ENCODE measurements at places on chromosomes 3 and 15.
A peak's percentile ranks its signal among the peaks of the same experiment; 100 is the strongest.

DNA sequence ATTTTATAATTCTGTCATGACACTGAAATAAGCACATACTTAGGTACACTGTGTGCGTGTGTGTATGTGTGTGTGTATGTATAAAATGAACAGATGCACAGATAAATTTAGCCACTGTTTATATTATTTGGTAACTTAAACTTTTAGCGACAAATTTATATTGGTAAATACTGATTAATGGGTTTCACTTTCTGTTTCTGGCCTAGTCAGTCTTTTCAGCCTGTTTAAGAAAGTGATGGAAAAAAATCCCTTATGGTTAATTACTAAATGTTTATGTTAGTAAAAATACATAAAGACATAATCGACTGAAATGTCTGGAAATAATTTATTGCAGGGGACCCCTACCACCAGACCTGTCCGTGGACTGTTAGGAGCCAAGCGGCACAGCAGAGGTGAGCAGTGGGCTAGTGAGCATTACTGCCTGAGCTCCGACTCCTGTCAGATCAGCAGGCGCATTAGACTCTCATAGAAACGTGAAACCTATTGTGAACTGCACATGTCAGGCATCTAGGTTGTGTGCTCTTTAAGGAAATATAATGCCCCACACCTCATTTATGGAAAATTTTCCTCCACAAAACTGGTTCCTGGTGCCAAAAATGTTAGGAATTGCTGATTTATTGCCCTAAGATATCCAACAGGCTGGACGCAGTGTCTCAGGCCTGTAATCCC is 717.4 kb downstream of the SI start:
- DNase-seq = no peak

GRCh38 chr3:9241956-9242355 is 7.5 kb downstream of the SRGAP3 start:
- DNase-seq = no peak

DNA sequence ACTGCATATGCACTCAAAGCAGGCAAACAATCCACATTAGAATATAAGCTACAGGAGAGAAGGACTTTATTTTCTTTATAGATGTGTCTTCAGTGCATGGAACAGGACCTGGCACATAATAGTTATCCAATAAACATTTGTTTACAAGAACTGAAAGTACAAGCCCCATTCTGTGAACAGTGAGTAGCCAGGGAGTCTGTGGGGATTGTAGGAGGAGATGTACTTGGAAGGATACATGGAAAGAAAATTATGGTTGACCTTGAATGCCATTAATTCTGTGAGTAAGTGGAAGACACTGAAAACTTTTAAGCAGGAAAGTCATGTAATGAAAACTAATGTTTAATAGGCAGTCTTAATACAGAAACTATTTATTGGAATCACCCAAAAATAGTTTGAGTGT is 28.3 kb downstream of the MASP1 start:
- DNase-seq = peak; percentile 63

DNA sequence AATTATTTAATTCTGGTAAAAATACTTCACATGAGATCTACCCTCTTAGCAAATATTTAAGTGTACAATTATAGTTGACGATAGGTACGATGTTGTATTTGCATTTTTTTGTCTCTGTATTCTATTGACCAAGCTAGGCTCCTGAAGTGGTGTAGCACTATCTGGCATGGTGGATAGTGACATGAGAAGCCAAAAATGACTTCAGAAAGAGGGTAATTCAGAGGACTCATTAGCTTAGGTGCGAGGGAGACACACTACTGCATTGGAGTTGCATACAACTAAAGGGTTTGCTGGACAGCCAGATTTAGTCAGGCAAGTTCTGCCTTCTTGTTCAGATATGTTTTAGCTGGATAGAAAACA is 50.6 kb downstream of the KBTBD8 start:
- no peak for DNase-seq

DNA sequence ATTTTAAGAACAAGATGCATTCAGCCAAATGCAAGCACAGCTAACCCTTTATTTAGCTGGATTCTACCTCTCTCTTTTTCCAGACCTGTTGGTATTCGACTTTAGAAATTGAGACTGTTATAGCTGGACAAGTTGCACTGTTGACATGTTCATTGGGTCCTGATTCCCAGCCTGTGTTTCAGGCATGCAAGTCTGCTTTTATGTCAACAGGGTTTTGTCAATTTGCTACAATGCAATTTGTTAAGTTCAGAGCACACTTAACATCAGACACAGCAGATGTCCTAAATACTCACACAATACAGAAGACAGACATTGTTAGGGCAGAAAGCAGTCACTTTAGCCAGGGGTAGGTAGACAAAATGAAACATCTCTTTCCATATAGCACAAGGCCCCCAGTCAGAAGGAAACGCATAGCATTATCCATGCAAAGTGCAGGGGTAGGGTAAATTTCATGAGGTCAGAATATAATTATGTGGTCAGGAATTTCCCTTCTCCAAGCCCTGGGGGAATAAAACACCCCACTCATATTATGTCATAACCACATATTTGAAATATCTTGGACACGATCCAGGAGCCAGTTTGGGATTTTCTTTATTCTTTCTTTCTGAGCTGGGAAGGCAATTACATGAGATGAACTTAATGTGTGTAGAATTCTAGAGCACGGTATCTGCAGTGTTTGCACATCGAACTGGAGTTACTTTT is 504.1 kb downstream of the NTRK3 start:
- DNase-seq = peak; percentile 54

Measured in BJ (cell line).